MCF 10A (cell line): ENCODE measurements at places on chromosomes 5 and 9. TPM values are rescaled to one million over a fixed set of nuclear protein-coding genes. Genes with fewer than 3 reads are reported as not detected.

DNA sequence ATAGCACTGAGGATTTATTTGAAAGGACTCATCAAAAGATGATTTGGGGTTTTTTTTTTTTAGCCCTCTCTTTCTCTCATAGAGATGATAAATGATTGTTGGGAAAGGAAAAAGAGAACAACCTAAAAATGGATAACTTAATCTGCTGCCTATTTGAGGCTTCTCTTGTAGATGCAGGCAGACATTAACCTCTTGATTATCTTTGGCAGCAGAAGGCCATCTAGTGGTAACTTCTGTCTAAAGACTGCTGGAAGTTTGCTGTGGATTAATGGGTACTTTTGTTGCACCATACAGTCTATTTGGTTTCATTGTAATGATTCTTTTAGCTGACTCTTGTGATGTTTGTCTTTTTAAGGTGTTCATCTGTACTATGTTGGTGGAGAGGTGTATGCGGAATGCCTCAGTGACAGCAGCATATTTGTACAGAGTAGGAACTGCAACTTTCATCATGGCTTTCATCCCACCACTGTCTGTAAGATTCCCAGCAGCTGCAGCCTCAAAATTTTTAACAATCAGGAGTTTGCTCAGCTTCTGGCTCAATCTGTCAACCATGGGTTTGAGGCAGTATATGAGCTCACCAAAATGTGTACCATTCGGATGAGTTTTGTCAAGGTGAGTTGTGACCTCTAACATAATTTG lies 18.8 kb downstream of the SMIM32 start:
- H3K4me1 ChIP-seq = peaks cover 4% of the 10 kb centered on the region
- H3K27me3 ChIP-seq = no peaks in the 10 kb centered on the region
- H3K36me3 ChIP-seq = peaks cover 84% of the 10 kb centered on the region
- no peak overlapping the region for H3K27ac ChIP-seq
- no peak overlapping the region for H3K4me3 ChIP-seq

DNA sequence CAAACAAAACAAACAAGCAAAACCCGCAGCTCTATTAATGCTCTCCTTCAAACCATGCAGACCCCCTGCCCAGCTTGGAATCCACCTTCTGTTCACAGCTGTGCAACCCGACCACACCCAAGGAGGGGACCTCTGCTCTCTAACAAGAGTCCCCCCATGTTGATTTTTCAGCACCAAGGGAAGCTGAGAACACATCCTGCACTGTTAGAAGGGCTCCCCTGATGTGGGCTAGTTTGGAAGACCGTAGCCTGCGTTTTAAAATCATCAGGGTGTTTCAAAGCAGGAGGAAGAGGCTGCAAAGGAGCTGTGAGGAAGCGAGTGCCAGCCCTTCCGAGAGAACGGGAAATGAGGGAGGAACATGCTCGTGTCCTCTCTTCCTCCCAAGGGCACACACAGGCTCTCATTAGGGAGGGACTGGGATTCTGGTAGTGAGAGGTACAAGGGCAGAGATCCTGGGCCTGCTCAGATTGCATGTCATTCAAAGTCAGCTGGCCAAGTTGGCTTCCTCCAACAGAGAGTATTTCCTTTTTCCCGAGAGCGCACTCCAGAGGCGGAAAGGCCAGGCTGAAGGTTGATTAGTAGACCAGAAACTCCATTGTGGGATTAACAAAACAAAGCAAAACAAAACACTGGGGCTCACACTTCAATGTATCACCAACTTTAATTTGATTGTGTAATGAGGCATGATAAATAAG lies 185.9 kb downstream of the SEMA6A start:
- DNase-seq = no peak
- no peak overlapping the region for H3K4me3 ChIP-seq

The TPD52L3 gene
- not detected in 2 replicates for total RNA-seq

DNA sequence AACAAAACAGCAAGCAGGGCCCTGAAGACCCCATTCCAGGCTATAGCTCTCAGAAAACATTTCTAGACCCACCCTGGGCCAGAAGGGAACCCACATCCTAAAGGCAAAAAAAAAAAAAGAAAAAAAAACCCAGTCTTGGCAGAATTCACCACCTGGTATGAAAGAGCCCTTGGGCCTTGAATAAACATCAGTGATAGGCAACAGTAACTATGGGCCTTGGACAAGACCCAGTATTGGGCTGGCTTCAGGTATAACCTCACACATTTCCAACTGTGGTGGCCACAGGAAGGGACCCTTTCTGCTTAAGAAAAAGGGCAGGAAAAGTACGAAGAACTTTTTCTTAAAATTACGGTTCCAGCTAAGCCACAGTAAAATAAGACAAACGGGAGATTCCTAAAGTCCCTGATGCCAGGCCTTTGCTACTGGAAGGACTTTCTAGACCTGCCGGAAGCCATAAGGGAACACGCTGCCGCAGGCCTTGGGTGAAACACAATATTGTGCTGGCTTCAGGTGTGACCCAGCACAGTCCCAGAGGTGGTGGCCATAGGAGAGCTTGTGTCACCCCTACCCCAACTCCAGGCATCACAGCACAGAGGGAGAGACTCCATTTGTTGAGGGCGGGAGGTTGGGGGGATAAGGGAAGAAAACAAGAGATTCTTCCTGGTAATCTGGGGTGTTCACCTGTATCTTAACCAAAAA lies 505.2 kb upstream of the RGMB start:
- H3K4me3 ChIP-seq = no peak overlapping the region
- no peak for DNase-seq
- H3K27me3 ChIP-seq = no peaks in the 10 kb centered on the region
- no peak overlapping the region for H3K27ac ChIP-seq

DNA sequence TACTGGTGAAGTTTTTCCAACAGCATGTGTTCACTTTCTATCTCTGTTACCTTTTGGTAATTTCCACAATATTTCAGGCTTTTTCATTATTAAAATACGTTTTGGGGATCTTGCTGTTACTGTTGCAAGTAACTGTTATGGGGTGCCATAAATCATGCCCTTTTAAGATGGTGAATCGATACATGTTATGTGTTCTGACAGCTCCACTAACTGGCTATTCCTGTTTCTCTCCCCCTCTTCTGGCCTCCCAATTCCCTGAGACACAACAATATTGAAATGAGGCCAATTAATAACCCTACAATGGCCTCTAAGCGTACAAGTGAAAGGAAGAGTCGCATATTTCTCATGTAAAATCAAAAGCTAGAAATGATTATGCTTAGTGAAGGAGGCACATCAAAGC lies 13.1 kb upstream of the MSH3 start:
- no peaks in the 10 kb centered on the region for H3K27me3 ChIP-seq
- peaks cover 39% of the 10 kb centered on the region for H3K36me3 ChIP-seq
- no peak overlapping the region for H3K4me3 ChIP-seq
- no peaks in the 10 kb centered on the region for H3K4me1 ChIP-seq
- no peak for DNase-seq

- H3K4me1 ChIP-seq = no peaks in the 10 kb centered on the region
- H3K27ac ChIP-seq = no peak overlapping the region
- no peak for DNase-seq
- no peaks in the 10 kb centered on the region for H3K27me3 ChIP-seq
- no peak overlapping the region for H3K4me3 ChIP-seq
These were observed 17.8 kb upstream of the SLCO4C1 start for GRCh38 chr5:102313912-102314311.

DNA sequence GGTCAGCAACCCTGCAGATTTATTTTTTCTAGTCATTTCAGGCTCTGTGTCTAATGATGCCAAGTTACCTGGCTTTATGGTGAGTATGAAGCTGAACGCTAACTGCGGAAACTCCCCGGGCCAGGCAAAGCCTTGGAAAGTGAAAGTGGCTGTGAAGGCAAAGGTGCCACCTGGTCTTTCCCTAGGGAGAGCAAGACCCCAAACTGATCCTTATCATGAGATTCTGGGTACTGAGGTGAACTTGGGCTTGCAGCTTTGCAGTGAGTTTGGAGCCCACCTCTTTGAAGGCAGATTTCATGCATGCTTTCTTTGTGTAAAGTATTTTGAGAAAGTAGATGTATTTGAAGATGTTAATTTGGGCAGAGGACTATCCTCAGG lies 63.3 kb downstream of the CARTPT start:
- peaks cover 7% of the 10 kb centered on the region for H3K27me3 ChIP-seq
- H3K4me3 ChIP-seq = no peak overlapping the region
- no peak for DNase-seq

DNA sequence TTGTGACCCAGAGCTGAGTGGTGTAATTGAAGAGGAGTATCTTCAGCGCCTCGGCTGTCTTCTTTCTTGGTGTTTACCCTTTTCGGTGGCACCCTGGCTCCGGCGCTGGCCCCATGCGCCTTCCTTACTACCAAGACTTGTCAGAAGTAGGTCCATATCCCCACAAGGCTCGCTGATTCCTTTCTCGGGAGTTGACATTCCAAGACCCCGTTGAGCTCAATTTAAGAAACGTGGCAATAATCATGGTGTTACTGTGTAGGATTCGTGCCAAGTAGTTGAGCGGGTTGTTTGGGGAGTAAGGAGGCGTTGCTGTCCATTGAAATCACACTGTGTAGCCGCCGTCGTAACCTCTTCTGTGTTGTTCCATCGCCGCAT lies 795 bp downstream of the NDUFAF2 start:
- peak; percentile 64 for DNase-seq
- H3K27me3 ChIP-seq = no peaks in the 10 kb centered on the region
- no peak overlapping the region for H3K4me3 ChIP-seq
- H3K36me3 ChIP-seq = no peaks in the 10 kb centered on the region

DNA sequence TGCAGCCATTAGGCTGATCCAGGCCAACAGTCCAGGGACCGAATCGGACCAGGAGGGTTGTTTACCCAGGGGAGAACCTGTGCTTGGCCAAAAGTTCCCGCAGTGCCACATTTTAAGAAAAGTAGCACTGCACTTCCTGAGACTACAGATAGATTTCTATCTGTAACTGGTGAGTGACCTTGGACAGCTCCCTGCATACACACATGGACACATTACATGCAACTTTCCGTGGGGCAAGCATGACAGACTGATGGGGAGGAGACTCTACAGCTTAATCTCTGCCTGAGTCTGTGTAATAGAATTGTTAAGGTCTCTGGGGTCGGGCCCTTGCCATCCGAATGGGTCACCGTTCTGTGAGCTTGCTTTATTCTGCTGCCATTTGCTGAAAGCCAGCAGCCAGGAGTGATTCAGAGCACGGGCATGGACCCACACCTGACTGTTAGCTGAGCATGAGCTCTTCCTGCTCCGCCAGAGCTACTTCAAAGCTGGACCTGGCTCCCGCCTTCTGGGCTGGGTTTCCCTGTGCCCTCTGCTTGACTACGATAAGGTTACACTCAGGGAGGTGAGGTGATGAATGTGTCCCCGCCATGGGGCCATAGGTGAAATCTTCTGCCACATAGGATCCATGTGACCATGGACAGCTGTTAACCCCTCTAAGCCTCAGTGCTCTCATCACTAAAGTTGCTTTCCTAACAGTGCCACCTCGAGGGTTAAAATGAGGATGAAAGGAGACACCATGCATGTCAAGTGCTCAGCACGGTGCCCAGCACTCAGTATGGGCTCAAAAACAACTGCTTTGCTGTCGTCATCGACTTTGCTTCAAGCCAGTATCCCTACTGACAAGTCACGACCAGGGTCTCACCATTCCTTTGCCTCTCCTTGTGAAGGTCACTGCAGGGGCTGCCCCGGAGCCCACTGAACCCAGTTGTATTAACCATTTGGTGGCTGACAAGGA lies 200.0 kb downstream of the MELK start:
- no peaks in the 10 kb centered on the region for H3K4me1 ChIP-seq
- peak; percentile 46 for DNase-seq
- peaks cover 90% of the 10 kb centered on the region for H3K27me3 ChIP-seq
- no peak overlapping the region for H3K27ac ChIP-seq

The ARL10 gene
- total RNA-seq = 1.1 and 1.3 TPM in 2 replicates

The SHOC1 gene
- total RNA-seq = 0.09 and 0.15 TPM in 2 replicates

The FOXD1 gene
- total RNA-seq = 46.4 and 50.9 TPM in 2 replicates

The CCT5 gene
- total RNA-seq = 220 and 322 TPM in 2 replicates

DNA sequence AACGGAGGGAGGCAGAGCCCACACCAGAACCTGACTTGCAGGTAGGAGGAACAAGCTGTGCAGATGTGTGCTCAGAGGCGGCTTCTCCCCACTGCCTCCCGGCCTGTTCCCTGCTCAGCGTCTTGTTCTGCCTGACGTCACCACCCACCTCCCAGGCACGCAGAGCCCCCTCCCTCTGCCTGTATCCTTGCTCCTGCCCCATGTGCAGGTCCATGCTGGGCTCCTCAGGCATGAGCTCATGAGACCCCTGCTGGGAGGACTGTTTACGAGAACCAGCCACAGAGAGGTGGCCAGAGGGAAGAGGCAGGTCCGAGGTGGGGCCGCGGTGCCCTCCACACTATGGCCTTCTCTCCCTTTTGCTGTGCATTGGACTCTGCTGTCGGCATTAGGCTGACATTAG lies 45.5 kb downstream of the SLC6A3 start:
- DNase-seq = no peak
- no peaks in the 10 kb centered on the region for H3K4me1 ChIP-seq
- no peak overlapping the region for H3K4me3 ChIP-seq
- peaks cover 51% of the 10 kb centered on the region for H3K27me3 ChIP-seq
- H3K27ac ChIP-seq = no peak overlapping the region
- peaks cover 6% of the 10 kb centered on the region for H3K36me3 ChIP-seq

GRCh38 chr5:96997265-96997859 lies 61.5 kb downstream of the LNPEP start:
- H3K27me3 ChIP-seq = no peaks in the 10 kb centered on the region
- H3K4me1 ChIP-seq = no peaks in the 10 kb centered on the region
- peak; percentile 50 for DNase-seq
- peaks cover 47% of the 10 kb centered on the region for H3K36me3 ChIP-seq
- no peak overlapping the region for H3K27ac ChIP-seq

DNA sequence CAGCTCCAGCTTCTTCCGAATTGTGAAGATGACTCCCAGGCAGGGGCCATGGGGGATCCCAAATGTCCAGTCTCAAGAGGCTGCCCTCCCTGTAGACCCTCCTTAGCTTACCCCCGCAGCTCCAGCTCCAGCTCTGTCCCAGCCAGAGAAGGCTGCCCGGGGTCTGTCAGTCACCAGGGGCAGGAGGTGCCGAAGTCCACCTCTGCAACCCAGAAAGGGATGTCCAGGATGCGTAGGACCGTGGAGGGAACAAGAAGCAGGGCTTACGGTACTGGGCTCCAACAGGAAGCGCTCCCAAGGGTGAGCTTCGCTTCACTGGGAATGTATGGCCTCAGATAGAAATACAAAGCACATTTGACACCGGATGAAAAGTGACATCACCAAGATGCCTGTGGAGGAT lies 6.0 kb downstream of the IPPK start:
- DNase-seq = no peak
- H3K4me3 ChIP-seq = no peak overlapping the region
- H3K4me1 ChIP-seq = peaks cover 14% of the 10 kb centered on the region
- no peaks in the 10 kb centered on the region for H3K27me3 ChIP-seq
